ENCODE measurements at places on chromosomes 12 and 14.
A peak's percentile ranks its signal among the peaks of the same experiment; 100 is the strongest.

GRCh38 chr14:85342858-85343607 is 186.9 kb upstream of the FLRT2 start:
- no peak for DNase-seq

- DNase-seq = no peak
Measured at GRCh38 chr12:58242796-58243630, 301.6 kb downstream of the ATP23 start.

- no peak for DNase-seq
Measured at GRCh38 chr12:124370851-124371250, 76.0 kb downstream of the RFLNA start.

- DNase-seq = peak; percentile 64
Measured at GRCh38 chr12:10214136-10214894, 1.6 kb downstream of the GABARAPL1 start.

DNA sequence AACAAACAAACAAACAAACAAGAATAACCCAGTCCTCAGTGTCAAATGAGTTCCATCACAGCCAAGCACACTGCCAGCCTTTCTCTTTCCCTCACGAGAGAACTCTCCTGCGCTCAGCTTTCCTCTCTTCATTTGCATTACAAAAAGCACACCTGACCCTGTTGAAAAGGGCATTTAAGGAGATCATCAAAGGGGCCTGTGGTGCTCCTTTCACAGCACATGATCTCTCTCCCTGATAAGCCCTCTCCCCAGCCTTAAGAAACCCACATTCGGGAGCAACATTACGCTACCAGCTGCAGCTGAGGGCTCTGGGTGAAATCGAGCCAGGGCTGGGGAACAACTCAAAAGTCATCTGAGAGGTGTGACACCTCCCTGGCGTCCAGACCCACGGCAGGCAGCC is 165.6 kb upstream of the TMCC3 start:
- DNase-seq = no peak

- DNase-seq = no peak
Measured at GRCh38 chr14:102580550-102581110, 11.8 kb upstream of the RCOR1 start.
